Stimulated activated CD4-positive, alpha-beta T cell treated with anti-CD3 and anti-CD28 coated beads, Interleukin-1b, Interleukin-23, amount 100 ng/mL, for 1 hour (primary cell): ENCODE measurements at places on chromosomes 2 and 18.

DNA sequence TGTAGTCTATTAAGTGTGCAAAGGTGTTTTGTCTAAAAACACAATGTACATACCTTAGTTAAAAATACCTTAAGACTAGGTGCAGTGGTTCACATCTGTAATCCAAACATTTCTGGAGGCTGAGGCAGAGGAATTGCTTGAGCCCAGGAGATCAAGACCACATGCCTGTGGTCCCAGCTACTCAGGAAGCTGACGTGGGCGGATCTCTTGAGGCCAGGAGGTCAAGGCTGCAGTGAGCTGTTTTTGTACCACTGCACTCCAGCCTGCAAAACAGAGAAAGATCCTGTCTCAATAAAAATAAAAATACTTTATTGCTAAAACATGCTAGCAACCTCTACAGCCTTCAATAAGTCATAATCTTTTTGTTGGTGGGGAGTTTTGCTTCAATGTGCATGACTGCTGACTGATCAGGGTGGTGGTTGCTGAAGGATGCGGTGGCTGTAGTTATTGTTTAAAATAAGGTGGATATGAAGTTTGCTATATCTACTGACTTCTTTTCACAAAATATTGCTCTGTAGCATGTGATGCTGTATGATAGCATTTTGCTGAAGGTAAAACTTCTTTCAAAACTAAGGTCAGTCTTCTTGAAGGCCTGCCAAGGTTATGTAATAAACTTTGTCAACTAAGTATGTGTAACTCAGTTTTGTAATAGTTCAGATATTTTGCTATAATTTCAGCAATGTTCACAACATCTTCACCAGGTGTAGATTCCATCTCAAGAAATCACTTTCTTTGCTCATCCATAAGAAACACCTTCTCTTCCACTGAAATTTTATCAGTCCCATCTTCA lies 1238.0 kb upstream of the NRXN1 start:
- no peak for DNase-seq

- no peak for DNase-seq
Measured at GRCh38 chr2:197179744-197180498, 130.7 kb downstream of the ANKRD44 start.

DNA sequence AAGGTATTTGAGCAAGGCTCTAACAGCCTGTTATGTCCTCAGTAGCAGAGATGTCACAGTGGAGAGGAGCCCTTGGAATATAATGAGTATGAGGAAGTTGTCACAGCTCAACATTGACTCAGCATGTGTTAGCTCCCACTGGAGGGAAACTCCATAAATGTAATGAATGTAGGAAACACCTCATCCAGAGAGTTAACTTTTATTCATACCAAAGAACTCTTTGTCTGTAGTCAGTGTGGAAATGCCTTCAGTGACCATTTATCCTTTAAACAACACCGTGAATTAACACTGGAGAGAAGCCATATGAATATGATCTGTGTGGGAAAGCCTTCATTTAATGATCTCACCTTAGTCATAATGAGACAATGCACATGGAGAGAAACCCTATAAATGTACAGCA lies 59.7 kb downstream of the CYP1B1 start:
- no peak for DNase-seq

DNA sequence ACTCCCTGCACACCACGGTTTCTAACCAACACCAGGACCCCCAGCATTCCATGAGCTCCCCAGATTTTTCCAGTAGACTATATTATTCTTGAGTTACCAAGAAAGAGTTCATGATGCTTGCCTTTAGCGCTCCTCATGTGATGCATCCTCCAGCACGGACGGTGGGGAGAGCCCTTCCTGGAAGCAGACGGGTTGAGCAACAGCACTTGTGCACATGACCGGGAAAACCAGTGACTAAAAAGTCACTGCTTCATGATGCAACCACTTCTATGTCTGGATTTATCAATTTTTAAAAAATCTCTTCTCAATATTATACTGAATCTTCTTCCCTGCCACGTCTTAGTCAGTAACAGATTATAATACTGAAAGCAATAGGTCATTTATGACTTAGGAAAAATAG lies 20.4 kb upstream of the DOK6 start:
- no peak for DNase-seq

DNA sequence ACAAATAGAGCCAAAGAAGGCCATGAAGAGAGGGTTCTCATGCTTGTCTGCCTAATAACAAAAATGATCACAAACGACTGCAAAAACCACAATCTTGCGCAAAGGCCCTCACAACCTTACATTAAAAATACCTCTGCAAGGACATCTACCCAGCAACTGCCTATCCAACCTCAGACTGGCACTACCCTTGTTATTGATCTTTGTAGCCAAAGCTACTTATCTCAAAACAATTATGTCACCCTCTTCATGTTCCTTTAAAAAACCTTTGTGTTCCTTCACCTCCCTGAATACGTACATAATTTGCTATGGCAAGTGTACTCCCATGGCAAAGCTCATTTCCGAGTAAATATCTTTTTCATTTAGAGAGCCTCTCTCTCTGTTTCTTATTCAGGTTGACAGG lies 44.1 kb downstream of the TMEM163 start:
- DNase-seq = no peak

DNA sequence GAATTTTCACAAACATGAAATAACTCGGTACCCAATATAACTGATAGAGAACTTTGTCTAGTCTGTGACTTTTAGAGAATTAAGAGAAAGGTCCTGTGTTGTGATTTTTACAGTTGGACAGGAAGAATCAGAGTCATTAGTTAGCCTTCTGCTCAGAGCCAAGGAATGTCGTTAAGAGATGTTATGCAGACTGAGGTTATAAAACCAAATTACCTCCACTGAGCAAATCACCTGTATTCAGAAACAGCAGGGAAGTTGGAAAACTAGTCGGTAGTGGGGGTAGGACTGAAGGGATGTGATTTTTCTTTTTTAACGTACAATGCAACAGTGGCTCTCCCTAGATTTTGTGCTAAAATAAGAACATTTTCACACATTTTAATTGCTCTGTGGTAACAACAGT lies 18.5 kb downstream of the TANK start:
- DNase-seq = no peak

GRCh38 chr2:7047661-7048060 lies 130.4 kb downstream of the RNF144A start:
- DNase-seq = no peak

DNA sequence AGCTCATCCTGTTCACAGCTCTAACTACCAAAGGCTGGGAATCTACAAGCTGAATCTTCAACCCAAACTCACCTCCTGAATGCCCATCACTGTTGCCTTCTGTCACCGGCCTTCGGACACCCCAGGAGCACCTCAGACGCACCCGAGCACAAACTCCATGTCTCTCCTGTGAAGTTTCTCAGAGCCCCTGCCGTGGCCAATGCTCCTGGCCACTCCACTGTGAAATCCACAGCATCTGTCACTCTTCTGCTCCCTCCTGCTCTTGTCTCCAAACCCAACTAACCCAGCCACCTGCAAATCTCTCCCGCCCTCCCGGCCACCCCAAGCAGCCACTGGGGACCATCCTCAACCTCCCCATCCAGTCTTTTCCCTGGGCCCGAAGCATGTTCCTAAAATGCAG lies 457.9 kb upstream of the SALL3 start:
- no peak for DNase-seq

DNA sequence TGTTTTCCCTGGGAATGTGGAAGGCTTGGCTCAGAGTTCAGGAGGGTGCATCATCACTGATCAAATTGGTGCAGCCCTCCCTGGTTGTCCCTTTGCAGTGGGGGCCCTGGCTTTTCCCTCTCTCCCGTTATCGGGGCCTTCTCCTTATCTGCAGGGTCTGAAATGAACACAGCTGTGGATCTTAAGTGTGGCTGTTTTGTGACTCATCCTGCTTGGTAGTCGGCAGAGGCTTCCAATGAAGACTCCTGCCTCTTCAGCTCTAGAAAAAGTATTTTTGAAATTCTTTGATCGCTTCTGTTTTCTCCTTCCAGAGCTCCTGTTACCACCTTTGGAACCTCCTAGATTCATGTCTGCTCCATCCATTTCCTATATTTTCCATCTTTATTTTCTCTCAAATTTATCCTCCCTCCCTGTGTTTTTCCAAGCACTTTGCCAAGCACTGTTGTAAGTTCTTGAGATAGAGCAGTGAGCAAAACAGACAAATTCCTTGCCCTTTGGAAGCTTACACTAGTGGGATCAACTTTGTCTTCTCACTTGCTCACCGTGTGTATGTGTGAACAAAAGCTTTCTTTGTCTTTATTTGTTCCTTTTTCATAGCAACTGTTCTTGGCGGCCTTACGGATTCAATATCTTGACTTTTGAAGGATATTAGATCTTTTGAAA lies 45.7 kb downstream of the RALB start:
- no peak for DNase-seq

DNA sequence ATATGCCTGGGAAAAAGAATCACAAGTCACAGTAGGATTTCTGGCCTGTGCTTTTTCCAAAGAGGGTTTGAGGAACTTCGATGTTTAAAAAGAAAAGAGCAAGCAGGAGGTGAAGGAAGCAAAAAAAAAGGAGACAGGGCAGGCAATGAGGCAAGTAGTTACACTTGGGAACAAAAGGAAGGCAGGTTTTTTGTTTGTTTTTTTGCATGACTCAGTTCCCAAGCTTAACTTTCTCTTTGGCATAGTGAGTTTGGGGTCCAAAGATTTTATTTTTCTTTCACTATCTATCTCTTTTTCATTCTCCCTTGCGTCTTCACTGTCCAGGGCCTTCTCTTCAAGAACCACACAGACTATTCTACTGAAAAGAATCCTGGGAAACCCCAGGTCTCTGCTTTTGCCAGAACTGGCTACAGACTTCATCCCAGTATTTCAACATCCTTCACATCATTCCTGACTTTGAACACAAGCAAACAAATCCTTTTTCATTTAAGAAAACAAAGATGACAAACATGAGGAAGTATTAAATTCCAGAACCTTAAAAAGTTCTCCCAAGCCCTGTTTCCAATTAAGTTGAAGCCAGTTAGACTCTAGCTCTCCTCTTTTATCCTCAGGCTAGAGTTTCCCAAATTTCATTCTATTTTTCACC lies 210.7 kb upstream of the RND3 start:
- no peak for DNase-seq

DNA sequence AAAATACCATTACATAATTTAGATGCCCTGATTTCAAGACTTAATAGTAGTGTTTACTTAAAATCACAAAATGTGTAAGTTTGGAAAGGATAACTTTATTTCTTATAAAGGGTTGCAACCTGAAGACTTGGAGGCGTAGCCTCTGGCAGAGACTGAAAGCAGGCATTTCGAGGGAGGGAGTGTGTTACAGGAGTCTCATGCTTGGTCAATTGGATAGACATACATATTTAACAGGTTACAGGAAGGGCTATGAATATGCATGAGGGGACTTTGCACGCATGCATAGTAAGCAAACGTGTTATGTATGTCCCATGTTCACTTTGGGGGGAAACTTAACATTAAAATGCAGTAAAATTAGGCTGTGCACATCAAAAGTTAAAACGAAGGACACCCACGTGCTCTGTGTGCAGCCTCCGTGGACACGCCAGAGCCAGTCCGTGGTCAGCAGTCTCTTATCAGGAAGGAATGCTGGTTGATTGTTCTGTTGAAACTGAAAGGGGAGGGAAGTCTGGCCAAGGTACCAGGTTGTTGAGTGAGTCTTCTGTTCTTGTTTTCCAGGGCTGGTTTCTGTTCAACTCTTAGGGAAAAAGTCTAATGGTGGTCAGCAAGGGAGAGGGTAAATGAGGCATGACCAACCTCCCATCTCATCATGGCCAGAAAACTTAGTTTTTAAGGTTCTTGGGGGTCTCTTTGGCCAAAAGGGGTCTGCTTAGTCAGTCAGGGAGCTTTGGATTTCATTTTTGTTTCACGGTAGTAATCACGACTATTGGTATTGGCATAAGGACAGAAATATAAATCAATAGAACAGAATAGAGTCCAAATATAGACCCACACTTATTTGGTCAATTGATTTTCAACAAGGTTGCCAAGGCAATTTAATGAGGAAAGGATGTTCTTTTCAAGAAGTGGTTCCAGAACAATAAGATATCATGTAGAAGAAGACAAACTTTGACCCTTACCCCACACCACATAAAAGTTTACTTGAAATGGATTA lies 121.9 kb downstream of the MCFD2 start:
- DNase-seq = no peak

DNA sequence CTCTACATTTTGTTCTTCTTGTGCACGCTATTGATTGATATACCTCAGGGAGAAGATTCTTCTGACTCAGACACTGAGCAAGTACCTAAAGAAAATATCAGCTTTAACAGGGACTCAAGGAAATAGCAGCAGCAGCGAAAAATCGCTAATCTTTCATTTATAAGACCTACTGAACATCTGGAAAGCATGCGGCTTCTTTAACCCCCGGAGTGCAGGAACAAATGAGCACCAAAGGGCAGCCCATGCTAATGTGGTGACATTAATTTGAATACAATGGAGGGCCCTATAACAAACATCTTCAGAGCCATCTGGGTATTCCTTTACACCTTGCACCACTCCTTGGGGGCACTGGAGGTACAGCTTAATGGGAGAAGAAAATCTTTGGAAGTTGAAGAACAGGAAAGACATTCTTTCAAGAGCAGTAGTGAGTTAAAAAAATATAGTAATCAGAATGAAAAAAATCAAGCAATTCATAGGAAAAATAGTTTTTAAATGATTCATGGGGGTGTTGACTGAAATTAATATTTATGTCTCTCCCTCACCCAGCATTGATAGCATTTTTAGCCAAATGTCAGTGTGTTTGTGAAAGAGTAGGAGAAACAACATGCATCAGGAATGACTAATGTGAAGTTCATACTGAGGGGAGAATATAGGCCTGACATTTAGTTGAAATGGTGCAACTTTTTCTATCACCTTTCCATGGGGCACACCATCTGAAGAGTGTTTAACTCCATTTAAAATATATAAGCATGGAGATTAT lies 281.7 kb downstream of the HRH4 start:
- no peak for DNase-seq

DNA sequence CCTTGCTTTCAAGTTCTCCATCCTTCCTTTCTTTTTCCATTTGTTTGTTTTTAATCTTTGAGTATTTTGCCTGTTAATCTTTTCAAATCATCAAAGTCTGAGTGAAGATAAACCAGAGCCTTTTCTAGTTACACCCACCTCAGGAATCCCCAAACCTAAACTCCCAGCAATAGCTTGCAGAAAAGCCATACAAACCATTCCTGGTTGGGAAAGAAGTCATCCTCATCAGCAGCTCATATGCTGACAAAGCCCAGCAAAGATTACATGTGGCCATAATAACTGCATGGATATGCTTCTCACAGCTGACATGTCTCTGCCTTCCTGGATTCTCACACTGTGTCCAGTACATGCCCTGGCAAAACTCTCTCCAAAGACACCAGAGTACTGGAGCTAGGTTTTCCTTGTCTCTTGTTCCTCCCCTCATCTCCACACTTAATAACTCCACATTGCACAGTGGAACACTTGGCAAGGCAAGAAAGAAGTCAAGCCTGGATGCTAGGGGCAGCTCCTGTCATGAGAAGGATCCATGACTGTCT lies 126.4 kb upstream of the TLK1 start:
- no peak for DNase-seq
